Stimulated activated CD8-positive, alpha-beta memory T cell treated with anti-CD3 and anti-CD28 coated beads, Interleukin-7, amount 100 ng/mL, for 1 hour (primary cell): ENCODE measurements at places on chromosomes 11 and 22.

DNA sequence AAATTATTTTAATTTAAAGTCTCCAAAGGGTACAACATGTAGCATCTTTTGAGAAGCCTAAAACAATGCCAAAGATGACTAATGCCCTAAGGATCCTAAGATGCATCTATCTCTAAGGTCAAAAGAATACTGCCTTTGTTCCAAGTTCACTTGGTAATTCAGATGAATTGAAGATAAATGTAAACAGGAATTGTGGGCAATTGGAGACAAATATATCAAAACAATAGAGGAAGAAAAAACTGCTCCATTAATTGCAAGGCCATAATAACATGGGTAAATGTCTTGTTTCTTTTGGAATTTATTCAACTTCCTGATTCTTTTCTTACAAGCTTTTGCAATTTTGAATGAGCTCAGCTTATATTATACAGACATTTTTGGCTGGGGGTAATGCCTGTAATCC lies 338.6 kb downstream of the TTC28 start:
- DNase-seq: no peak

GRCh38 chr11:64743591-64744543 lies at the start of gene RASGRP2:
Gene RASGRP2, minus strand, starts transcription at chr11:64744142. Its CDS starts 1,276 bp downstream, at chr11:64742866.
- DNase-seq: peak; percentile 76

DNA sequence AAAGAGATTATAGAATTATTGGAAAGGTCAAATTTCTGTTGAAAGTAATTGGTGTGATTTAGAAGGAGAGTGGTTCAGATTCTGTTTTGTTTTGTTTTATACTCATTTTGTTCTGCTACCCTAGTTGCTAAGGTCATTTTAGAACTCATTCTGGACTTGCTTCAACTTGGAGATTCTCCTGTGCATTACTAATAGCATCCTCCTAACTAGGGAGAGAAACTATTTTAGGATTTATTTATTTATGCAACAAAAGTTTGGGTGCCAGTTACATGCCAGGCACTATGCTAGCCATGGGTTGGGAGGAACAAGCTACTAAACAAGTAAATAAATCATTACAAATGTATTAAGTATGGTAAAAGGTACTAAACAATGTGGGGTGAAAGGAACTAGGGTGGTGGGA lies 84.0 kb downstream of the YAP1 start:
- DNase-seq: no peak

GRCh38 chr11:12270215-12270797 lies 107.1 kb upstream of the PARVA start:
- DNase-seq: no peak

GRCh38 chr11:117554601-117555333 lies 227.1 kb downstream of the CEP164 start:
- no peak for DNase-seq

- DNase-seq: no peak
These were observed 39.7 kb upstream of the CCND1 start for GRCh38 chr11:69601011-69601975.

- no peak for DNase-seq
These were observed 22.0 kb upstream of the CTSC start for GRCh38 chr11:88359541-88359940.

GRCh38 chr11:117885777-117886176 lies 9.3 kb upstream of the FXYD6 start:
- no peak for DNase-seq

DNA sequence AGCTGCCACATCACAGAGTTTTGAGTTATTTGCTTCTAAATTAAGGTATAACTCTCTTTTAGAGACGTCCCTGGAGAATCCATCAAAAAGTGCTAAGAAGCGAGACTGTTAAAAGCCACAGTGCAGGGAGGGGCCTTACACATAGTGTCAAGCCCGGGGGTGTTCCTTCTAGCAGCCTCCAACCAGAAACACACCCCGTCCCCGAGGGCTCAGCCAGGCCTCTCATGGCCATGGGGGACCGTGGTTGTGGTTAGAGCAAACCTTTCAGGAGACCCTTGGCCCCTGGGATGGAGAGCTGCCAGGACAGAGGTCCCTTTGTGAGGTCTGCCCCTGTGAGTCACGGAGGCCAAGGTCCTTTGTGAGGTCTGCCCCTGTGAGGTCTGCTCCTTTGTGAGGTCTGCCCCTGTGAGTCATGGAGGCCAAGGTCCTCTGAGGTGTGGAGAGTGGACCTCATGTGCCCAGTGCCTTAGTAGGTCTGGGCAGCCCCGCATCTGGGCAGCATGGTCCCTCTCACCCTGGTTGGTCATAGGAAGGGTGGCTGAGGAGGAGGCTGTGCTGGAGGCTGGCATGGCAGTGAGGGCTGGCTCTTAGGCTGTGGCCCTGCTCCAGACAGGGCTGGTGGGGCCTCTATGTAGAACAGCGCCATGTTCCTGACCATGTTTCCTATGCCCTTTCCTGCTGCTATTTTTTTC lies 5.4 kb downstream of the GNAZ start:
- DNase-seq: no peak

DNA sequence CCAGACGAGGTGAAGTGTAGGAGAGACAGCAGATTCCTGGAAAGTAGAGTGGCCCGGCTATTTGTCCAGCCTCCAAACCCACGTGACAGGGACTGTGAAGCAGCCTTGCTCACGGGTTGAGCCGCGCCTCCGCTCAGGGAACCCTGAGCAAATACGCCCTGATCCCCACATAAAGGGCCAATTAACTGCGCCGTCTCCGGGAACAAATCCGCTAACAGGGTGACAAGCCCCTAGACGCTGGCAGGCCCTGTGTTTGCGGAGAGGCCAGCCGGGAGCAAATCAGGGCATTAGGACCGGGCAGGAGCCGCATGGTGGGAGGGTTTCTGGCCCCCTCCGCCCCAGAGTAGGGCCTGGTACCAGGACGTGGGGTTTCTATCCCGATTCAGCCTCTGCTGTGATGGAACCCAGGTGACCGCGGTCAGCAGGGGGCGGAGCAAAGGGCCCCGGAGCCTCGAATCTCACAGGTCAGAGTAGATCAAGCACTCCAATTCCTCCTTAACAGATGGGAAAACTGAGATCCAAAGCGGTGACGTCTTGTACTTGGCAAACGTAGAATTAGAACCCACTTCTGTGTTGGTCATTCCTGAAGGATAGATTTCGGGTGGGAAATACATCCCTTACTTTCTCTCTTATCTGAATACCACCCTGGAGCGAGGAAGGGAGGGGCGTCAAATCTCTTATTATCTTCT lies 2.0 kb upstream of the ROBO3 start:
- DNase-seq: no peak

GRCh38 chr11:1829039-1829820 lies 5.6 kb upstream of the SYT8 start:
- DNase-seq: no peak

DNA sequence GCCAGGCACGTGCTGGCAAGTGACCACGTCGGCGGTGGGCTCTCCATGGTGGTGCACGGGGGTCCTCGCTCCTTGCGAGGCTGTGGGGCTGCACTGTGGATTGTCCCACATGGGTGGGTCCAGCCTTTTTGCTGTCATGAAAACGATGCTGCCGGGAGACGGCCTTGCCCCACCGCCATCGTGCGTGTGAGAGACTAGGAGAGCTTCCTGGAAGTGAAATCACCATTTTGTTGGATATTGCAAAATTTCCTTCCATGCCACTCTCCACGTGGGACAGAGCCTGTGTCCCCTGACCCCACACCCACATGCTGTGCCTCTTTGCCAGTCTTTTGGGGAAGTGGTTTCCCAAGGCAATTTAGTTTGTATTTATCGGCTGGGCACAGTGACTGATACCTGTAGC lies 18.2 kb upstream of the GRAMD4 start:
- no peak for DNase-seq

DNA sequence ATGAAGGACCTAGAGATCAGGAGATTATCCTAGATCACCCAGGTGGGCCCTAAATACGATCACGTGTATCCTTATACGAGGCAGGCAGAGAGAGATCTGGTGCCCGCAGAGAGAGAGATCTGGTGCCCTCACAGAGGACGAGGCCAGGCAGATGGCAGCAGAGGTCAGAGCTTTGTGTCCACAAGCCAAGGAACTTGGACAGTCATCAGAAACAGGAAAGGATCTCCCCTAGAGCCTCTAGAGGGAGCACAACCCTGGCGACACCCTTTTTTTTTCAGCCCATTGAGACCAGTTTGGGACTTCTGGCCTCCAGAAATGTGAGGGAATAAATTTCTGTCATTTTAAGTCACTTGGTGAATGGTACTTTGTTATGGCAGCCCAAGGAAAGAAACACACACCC lies 25.5 kb upstream of the TIMP3 start:
- no peak for DNase-seq

DNA sequence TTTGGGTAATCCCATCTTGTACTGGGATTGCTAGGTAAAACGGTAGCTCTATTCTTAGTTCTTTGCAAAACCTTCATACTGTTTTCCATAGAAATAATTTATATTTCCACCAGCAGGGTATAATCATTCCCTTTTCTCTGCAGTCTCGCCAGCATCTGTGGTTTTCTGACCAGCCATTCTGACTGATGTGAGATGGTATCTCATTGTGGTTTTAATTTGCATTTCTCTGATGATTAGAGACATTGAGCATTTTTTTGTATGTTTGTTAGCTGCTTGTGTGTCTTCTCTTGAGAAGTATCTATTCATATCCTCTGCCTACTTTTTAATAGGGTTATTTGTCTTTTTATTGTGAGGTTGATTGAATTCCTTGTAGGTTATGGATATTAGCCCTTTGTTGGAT lies 220.9 kb downstream of the PGR start:
- no peak for DNase-seq

GRCh38 chr11:8209208-8209807 lies 40.5 kb upstream of the RIC3 start:
- no peak for DNase-seq

DNA sequence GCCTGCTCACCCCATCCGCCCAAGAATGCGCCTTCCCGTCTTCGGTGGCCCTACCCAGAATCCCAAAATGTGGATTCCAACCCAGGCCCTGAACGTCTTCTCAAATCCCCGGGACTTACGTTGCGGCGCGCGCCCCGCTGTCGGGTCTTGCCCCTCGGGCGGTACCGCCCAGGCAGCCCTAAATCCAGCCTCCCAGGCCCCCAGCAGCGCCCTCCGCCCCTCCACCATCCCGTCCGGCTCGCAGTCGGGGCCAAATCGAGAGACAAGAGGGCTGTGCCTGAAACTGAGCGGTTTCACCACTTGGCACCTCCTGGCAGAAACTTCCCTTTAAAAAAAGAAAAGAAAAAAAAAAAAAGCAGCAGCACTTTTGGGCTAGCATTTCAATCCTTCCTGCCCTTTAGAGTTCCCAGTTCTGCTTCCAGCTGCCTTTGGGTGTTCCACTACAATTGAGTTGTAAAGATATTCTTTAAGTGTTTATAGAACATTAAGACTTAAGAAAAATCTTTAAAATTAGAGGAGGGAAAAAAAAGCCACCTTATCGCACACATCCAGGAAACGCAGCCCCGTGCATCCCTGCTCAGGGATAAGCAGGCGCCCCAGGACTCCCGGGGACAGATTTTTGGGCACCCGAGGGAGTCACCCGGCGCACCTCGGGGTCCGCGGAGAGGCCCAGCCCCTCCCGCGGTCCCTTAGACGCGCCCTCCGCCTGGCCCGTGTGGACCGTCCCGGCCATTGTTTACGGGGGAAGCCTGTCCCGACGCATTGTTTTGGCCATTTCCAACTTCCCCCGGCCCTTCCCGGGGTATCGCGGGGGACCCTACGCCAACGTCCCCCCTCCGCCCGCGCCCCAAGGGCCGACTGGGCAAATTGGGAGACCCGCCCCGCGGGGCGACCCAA lies 57.6 kb downstream of the KCNJ4 start:
- no peak for DNase-seq

DNA sequence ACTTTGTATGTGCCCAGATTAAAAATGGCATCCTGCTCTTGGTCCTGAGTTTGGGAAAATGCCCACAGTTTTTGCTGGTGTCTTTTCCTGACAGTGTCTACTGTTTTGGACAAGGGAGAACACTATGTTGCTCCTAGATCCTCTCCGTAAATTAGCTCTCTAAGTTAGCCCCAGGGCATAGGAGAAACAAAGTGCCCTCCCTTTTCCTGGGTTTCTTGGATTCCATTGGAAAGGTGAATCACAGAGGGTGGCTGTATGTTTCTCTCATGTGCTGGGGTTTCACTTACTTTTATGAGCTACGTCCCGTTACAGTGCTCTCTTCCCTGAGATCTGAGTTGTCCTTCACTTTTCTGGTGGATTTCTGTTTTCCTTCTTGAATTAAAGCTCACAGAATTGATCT lies 782.8 kb downstream of the CNTN5 start:
- no peak for DNase-seq

DNA sequence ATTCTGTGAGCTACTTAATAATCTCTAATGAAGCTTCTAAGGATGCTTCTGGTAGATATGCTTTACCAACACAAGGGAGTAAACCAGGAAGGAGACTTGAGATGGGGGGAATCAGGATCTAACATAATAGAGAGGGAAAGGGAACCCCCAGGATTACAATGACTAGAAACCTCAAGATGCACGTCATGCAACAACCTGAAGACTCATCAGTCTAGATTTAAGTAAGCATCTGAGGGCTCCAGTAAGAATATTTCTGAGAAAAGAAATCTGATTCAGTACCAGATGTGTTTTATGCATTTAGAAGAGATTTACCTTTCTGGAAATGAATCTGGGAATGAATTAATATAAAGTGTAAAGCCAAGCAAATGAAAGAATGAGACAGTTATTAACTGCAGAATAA lies 15.2 kb downstream of the KDM4D start:
- no peak for DNase-seq

GRCh38 chr22:46047841-46048595 lies 71.1 kb upstream of the WNT7B start:
- no peak for DNase-seq

GRCh38 chr11:94581926-94582325 lies 14.8 kb downstream of the PIWIL4 start:
- DNase-seq: no peak

GRCh38 chr22:30857791-30858190 lies 110.8 kb downstream of the MORC2 start:
- DNase-seq: no peak

DNA sequence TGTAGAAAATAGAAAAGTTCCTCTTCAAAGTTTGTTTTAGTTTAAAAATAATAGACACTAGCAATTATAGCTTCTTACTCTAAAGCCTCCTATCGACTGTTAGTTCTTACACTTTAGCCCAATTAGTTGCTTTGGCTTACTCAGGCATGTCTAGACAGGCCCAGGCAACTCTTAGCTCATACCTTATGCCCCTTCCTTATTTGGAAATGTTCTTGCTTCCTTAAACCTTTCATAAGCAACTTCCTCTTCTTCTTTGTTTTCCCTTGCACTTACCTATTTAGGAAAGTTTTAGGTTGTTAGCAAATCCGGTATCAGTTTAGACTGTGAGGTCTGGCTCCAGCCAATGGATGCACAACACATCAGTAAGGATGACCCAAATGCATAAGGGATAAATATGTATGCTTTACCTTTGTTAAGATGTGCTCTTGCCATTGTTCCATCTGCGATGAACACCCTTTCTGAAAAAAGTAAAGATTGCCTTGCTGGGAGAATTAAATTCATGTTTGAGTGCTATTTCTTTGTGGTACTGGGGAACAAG lies 1277.5 kb upstream of the CNTN5 start:
- no peak for DNase-seq

DNA sequence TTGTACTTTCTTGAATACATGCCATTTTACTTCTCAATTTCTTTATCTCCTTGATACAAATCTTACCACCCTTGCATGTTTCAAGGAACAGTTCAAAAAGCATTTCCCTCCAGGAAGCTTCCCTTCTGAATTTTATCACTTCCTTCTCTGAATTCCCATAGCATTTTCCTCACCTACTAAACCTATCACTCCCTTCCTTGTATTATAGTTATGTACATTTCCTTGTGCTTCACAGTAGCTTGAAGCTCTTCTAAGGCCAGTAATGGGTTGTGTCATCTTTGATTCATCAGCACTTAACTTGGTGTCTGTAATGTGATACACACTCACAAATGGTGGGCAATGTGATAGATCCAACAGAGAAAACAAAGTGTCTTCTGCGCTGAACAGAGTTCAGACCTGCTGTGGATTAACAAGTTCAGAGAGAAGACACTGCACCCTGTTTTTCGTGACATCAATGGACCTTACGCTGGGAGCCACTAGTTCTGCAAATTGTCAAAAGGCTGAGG lies 127.5 kb downstream of the CCDC81 start:
- DNase-seq: no peak
